ENCODE measurements at places on chromosomes 3 and 15.

DNA sequence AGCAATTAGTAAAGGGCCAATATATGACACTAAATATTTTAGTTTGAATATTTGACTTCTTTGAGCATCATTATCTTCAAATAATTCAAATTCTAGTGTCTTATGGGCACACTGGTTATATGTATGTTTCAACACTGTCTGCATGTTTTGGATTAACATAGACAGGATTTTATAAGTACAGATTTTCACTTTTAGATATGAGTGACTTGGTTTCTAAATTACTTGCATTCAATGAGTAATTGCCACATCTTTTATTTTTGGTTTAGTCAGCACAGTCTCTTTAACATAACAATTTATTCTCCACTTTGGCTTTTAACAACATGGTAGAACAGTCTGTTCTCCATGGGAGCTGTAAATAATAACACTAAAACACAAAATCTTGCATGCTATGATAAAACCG is 674.8 kb downstream of the TBL1XR1 start:
- DNase-seq, result no peak

DNA sequence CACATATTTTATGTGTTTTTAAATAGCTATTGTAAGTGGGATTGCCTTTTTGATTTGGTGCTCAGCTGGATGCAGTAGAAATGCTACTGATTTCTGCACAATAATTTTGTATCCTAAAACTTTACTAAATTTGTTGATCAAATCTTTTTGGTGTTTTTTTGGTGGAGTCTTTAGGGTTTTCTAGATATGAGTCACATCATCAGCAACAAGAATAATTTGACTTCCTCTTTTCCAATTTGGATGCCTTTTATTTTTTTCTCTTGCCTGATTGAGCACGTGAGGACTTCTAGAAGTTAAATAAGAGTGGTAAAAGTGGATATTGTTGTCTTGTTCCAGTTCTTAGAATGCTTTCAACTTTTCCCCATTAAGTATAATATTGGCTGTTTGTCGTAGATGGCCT is 51.3 kb downstream of the TLNRD1 start:
- no peak for DNase-seq

DNA sequence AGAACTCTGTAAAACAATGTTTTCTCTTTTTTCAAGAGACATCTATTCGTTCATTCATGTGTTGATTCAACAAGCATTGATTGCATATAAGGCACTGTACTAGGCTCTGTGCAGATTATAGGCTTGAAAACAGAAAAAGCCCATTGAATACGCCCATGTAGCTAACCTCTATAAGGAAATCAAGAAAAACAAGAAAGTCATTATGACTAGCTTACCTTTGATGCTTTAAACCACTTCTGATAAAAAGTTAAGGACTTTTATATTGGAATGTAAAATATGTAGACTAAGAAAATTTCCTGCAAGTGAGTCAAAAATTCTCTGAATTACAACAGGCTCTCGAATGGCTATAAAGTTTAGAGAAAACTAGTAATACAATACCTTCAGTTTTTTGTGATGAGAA is 92.5 kb downstream of the BDH1 start:
- DNase-seq, result no peak

- DNase-seq, result no peak
Measured at GRCh38 chr15:29770796-29771195, 51.5 kb downstream of the TJP1 start.

DNA sequence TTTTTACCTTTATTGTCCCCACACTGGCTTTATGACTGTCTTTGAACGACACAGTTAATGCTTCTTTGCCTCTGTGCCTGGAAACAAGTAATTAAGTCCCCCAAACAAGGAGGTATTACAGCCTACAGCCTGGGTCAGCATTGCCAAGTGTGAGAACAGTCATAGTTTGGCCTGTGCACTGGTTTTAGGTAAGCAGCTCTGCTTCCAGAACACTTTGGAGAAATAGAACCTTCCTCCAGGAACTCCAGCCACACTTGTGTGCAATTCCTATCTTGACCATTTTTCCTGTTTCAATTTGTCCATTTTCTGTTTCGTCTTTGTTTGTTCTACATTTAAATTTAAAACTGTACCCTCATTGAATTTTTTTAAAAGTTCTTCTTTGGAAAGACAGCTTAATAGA is 568.2 kb downstream of the TUSC7 start:
- no peak for DNase-seq

DNA sequence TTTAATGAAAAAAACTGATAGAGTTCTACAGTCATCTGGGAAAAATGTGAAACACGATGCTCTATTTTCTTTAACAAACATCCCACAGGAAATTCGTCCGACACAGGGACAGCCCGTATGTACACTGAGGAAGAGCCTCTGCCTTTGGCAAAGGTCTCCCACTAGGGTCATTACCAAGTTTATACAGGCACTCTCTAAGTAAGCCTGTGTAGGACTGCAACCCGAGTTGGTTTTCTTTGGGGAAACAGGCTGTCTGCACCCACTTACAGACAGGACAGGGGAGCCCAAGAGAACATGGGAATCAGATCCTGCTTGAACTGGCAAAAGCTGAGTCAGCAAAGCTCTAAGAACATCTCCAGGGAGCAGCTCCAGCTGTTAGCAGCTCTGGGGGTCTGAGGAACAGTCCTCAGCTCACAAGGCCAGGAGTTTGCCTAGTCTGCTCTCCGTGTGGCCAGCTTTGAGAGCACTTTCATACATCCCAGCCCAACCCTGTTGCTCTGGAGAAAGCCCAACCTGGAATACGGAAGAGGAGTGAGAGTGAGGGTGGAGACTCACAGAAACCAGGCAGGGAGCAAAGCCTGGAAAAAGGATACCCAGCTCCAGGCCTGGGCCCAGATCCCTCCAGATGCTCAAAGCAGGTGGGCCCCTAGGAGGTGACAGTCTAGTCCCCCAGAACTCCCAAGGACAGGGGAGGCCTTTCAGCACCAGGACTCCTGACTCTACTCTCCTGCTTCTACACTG is 1.9 kb downstream of the TBC1D2B start:
- DNase-seq, result no peak

DNA sequence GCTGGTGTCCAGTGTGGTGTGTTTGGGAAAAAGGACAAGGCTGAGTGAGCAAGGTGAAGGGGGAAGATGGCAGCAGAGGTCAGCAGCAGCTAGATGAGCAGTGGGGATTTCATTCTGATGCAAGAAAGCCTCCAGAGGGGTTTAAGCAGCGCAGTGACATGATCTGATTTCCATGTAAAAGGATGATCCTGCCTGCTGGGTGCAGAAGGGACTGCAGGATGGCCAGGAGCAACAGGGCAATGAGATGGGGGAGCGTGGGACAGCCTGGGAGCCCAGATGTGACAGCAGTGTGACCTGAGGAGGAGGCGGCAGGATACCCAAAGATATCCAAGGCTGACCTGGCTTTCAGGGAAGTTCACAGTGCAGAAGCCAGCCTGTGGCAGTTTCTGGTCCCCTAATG is 6.1 kb downstream of the WNT7A start:
- no peak for DNase-seq

- DNase-seq, result no peak
Measured at GRCh38 chr3:122481390-122481789, 33.3 kb downstream of the KPNA1 start.

- no peak for DNase-seq
Measured at GRCh38 chr3:140035871-140036270, 100.9 kb downstream of the CLSTN2 start.

- DNase-seq, result no peak
Measured at GRCh38 chr3:147383617-147384016, 22.7 kb downstream of the ZIC4 start.

GRCh38 chr3:86800116-86800515 is 190.8 kb downstream of the VGLL3 start:
- no peak for DNase-seq

DNA sequence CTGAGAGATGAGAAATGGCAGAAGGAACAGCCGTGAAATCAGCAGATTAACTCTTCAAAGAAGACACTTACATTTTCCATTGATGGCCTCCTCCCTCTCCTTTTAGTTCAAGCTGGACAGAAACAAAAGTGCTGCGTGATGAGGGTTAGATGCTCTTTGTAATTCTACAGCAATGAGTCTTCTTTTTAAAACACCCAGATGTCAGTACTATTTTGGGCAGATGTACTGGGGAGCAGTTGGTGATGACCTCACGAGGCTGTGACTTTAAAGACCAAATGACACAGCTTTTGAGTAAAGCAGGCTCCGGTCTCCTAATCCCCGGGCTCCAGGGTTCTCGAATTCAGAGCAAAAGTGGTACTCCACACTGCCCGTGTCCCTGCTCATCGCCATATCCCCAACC is 198.2 kb downstream of the SLCO3A1 start:
- no peak for DNase-seq

DNA sequence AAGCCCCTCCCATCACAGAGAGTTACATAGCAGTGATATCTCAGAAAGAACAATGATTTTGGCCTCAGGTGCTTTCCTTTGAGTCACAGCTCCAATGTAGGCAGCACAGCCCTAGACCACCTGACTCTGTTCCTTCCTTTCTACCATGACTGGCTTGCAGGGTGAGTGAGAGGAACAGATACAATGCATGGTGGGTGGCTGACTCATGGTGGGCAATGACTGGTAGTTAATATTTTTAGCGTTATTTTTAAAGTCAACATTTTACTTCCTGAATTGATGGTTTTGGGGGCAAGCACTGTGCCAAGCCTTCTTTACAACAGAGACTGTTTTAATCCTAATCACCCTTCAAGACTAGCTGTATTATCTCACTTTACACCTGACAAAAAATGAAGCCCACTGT is 32.8 kb upstream of the ST3GAL6 start:
- DNase-seq, result no peak

DNA sequence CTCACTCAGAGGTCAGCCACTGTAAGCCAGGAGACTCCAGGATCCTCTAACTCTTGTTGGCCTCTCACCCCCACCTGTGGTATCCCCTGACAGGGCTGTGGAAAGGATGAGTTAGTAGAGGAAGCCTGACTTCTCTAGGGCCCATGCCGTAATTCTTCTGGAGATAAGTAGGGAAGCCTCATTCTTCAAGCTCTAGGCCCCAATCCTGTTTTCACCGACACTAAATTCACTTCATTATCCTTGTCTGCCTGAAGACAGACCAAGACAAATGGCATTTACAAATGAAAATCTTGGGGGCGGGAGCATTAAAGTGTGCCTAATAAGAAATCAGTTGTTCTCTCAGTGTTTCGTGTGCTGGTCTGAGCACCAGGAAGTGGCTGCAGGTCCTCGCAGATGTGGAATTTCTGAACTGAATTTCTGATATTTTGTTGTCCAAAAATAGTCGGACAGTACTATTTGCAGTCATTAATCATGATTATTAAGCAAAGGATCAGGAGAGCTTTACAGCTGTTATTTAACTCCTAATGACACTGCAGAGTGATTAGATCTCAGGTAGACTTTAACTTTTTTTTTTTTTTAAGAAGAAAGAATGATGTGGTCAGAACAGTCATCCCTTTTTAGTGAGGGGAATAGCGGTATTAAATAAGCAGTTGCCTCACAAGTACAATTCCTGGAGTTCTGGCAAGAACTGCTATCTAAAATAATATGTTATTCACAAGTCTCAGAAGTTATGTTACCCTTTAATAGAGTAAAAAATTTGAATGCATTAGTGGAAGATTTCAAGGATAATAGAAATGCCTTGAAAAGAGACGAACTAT is 58.4 kb downstream of the RBMS3 start:
- DNase-seq, result no peak
